ENCODE measurements at places on chromosomes 2 and 18.
A peak's percentile ranks its signal among the peaks of the same experiment; 100 is the strongest.

- no peak for DNase-seq
These were observed 15.0 kb downstream of the KCNJ13 start for GRCh38 chr2:232761301-232761907.

DNA sequence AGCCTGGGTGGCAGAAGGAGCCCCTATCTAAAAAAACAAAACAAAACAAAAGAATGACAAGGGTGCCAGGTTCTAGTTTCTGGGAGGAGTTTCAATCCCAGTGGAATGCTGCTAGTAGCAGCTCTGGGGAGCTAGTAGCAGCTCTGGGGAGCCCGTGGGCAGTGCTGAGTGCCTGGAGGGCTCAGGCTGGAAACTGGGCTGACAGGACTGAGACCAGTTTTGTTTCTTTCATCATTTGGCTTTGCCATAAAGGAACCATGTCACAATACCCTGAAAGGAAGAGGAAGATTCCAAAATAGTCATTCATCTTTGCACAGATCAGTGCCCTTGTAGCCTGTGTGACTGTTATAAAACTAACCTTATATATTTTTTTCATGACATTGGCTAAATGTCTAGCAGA lies 10.6 kb downstream of the MFSD6 start:
- DNase-seq, result no peak

GRCh38 chr2:42288811-42289210 lies 72.2 kb downstream of the COX7A2L start:
- no peak for DNase-seq

GRCh38 chr2:211877061-211877460 lies 661.5 kb downstream of the ERBB4 start:
- no peak for DNase-seq

DNA sequence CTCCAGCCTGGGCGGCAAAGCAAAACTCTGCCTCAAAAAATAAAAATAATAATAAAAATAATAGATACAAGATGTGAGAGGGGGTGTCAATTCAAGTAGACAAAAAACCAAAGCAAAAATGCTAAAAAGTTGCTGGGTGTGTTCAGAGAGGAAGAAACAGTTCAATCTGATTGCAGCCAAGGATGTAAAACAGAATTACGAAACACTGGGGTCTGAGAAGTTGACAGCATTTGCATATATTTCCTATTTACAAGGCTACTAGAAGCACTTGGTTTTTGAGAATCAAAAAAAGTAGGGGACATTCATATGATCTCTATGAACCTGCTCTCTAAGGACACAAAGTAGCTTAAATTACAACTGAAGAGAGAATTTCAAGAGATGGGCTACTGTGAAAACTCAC lies 7.6 kb downstream of the TRIP12 start:
- no peak for DNase-seq

GRCh38 chr2:109185338-109185737 lies 56.3 kb downstream of the SH3RF3 start:
- DNase-seq, result no peak

- no peak for DNase-seq
These were observed 62.7 kb upstream of the GATA6 start for GRCh38 chr18:22106536-22107292.

- no peak for DNase-seq
These were observed 157.1 kb downstream of the BAZ2B start for GRCh38 chr2:159459279-159459678.

DNA sequence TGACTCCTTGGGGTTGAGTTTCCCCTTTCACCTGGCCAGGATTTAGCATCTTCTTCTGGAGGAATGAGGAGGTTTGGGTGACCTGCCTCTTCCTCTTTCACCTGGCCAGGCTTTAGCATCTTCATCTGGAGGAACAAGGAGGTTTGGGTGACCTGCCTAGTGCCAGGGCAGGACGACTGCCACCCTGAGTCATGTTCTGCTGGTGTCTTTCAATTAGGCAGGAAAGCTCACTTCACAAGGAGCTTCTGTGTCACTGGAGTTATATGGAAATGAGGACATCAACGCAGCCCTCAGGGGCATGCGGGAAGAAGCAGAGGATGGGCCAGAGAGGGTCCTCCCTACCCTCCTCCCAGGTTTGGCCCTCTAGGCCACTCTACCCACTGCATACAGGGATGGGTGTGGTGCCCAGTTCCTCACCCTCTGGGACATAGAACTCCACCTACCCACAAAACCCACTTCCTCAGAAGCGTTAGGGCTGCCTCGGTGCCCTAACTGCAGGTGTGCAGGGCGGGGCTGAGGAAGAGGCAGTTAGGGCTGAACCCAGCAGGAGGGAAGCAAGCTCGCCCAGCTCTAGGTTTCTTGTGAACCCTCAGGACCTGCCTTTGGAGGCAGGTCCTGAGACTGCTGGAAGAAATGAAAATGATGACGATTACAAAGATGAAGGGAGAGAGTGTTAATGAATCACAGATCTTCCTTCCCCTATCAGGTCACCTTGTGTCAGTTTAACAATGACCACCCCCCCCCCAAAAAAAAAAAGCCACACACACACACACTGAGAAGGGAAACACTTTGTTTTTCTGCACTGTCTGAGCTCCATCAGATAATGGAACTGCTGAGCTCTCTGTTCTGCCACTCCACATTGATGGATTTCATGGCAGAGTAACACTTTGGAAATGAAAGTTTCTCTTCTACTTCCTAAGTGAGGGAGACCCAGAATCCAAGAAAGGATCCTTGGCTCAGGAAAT lies 71.0 kb downstream of the ARL4C start:
- DNase-seq, result no peak

DNA sequence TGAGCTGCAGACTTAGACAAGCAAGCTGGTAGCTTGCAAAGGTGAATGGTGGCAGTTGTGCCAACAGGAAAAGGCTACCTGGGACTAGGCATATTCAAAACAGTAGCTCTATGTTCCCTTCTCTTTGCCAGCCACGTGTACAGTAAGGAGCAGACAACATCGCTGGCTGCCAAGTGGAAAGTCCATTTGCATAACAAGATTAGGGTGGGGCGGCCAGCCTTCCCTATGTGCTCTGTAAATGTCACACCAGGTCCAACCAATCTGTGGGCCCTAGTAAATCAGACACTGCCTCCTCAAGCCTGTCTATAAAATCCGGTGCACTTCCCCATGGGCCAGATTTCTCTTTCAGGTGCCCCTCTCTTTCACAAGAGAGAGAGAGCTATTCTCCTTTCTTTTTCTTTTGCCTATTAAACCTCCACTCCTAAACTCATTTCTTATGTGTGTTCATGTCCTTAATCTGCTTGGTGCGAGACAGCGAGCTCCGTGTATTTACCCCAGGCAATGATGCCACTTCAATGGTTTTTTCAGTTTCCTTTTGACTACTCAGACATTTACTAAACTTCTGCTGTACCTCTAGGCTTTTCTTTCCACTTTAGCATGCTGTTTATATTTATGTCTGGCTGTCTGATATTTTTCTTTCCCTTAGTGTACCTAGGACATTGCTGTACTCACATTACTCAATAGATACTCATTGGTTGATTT lies 297.4 kb upstream of the GCFC2 start:
- DNase-seq, result no peak

- no peak for DNase-seq
These were observed 66.0 kb downstream of the RAB31 start for GRCh38 chr18:9774150-9774549.

DNA sequence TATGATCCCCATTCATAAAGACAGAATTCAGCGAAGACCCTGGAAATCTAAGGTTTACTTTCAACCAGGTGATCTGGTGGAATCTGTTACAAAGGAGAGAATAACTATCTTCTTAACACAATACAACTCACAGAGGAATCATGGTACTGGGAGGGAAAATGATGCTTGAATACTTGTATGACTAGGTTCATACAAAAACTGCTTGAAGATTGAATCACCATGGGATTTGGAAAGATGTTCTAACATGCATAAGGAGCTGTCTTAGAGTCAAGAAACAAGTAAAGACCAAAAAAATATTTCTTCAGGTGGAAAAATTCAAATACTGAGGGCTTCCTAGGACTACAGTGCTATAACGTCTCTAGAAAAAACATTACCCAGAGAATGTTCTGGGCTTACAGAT lies 32.2 kb downstream of the COL5A2 start:
- no peak for DNase-seq

DNA sequence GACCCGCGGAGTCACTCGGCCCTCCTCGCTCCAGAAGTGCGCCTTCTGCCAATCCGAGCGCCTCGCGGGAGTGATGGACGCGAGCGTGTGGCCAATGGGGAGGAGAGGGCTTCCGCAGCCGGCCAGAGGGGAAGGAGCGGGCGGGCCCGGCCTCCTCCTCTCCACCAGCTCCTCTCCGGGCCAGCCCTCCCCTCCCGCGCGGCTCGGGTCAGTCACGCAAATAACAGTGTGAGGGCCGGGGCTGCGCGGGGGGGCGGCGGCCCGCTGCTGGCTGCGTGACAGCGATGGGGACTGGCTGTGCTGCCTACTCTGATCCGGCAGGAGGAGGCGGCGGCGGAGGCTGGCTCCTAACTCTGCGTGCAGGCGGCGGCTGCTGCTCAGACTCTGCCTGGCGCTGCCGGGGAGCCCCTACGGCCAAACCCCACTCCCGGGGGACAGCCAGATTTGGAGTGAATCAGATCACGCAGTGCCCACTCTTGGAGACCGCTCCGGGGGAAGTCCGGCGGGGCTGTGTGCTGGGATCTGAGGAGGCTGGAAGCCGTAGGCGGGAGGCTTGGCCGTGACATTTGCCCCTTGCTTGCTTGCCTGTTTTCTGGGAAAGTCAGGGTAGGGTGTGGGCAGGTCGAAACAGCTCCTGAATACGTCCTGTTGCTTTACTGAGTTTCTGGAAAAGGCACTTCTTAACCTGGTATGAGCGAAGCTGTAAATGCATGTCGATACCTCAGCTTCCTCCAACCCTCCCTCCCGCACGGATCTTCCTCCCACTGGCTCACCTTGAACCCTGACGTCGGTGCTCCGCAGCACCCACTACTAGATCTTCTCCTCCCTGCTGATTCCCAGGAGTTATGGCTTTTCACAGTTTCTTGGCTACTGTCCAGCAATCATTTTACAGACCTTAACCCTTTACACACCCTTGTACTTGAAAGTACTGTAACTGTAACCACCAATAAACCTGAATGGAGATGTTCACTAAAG lies 97.9 kb upstream of the SERTAD2 start:
- peak; percentile 100 for DNase-seq

DNA sequence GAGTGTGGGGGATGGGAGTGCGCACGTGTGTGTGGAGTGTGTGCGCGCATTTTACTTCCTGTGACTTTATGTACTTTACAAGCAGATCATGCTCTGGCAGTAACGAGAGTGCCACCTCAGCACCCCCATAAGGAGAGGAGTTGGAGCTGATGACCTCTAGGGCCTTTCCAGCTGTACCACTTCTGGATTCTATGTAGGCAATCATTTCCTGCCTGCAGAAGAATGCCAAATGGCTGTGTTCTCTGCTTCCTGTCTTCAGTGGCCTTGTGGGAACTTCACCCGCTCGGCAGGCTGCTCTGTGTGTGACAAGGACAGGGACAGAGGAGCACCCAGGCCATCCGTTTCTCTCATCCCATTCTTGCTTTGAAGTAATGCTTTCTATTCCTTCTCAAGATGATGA lies 22.8 kb upstream of the ZNF385B start:
- no peak for DNase-seq

- DNase-seq, result no peak
These were observed 605.2 kb upstream of the LRRTM4 start for GRCh38 chr2:78127424-78127823.

DNA sequence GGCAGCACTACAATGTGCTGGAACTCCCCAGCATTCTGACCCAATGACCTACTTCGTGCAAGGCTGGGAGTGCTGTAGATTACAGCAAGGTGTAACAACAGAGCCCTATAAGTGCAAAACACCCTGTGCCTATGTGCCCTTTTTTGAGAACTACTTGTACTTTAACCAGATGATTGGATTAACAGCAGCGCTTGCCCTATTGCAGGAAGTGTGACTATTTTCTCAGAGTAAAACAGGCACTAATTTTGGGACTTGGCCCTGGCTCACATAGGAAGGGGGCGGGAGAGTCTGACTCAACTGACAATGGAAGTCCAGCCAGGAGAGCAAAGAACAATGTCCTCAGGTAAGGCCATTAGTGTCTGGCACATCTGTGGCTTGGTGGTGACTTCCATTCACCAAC lies 35.6 kb upstream of the RNF125 start:
- no peak for DNase-seq

- DNase-seq, result no peak
These were observed 69.0 kb downstream of the ST6GAL2 start for GRCh38 chr2:106816974-106817373.

DNA sequence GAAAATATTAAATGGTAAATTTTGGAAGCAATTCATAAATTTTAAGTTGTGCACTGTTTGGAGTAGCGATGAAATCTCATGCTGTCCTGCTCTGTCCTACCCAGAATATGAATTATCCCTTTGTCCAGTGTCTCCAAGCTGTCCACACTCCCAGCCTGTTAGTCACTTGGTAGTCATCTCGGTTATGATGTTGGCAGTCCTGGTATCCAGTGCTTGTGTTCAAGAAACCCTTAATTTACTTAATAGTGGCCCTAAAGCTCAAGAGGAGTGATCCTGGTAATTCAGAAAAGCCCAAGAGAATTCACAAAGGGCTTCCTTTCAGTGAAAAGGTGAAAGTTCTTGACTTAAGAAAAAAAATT lies 71.8 kb upstream of the STAM2 start:
- no peak for DNase-seq

DNA sequence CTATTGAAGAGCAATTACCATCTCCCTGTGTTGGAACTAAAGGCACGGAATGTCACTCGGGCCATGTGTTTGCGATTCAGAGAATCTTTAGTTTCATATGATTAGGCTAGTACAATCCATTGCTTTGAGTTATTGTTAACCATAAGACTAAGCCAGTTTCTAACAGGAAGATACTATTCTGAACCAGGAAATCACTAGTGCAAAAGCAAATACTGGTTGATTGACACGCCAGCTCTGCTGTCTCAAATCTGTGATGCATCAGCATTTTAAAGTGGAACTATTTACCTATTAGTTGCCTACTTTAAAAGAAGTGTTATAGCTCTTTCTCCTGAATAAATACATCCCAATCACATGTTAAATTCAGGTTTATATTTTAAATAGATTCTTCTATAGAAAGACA lies 61.9 kb downstream of the AFTPH start:
- no peak for DNase-seq

- DNase-seq, result no peak
These were observed 610.0 kb downstream of the KCNJ3 start for GRCh38 chr2:155308367-155309009.

DNA sequence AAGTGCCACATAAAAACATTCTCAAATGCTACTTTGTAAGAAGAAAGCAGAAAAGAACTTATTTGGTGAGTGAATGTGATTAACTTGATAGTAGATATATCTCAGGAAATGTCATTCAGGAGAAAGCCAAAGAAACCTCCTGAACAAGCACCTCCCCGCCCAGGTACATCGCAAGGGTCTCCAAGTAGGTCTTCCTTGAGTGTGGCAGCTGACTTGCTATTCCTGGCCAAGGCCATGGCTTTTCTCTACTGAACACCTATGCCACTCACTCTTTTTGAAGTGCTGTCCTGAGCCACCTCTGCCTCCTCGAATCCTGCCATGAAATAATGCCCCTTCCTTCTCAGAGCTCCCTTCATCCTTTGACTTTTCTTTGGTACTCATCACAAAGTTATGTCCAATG lies 54.0 kb downstream of the NDUFA10 start:
- no peak for DNase-seq
